Activated CD4-positive, alpha-beta T cell treated with anti-CD3 and anti-CD28 coated beads, Interleukin-2, amount 50 U/mL, for 16 hours (primary cell): ENCODE measurements at places on chromosomes 11 and 22.
A peak's percentile ranks its signal among the peaks of the same experiment; 100 is the strongest.

DNA sequence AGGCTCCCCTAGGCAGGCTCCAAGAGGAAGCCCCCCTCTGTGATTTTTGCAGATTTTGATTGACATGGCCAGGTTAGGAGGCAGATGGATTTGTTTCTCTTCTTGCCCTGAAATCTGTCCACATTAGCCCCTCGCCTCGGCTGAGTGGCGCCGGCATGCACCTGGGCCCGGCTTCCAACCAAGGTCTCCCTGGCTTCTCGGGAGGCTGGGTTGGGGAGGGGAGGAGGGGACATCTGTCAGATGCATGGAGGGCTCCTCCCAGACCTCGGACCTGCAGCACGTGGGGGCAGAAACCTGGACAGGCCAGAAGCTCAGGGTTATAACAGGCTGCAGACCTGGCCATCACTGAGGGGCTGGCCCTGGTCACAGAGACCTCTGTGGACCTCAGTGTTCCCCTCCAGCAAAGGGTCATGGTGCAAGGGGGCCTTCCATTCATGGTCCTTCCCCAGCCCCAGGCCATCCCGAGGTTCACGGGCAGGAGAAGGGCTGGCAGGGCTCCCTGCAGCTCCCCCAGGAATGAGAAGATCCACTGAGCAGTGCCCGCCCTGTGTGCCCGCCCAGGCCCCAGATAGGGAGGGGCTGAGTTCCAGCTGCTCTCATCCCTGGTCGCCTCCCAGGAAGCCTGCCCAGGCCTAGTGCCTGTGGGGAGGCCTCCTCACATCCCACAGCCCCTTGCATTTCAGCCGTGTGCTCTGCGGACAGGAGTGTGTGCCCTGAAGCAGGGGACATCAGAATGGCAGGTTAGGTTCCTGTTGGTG, 747.8 kb downstream of the BRD1 start:
- DNase-seq, result no peak

DNA sequence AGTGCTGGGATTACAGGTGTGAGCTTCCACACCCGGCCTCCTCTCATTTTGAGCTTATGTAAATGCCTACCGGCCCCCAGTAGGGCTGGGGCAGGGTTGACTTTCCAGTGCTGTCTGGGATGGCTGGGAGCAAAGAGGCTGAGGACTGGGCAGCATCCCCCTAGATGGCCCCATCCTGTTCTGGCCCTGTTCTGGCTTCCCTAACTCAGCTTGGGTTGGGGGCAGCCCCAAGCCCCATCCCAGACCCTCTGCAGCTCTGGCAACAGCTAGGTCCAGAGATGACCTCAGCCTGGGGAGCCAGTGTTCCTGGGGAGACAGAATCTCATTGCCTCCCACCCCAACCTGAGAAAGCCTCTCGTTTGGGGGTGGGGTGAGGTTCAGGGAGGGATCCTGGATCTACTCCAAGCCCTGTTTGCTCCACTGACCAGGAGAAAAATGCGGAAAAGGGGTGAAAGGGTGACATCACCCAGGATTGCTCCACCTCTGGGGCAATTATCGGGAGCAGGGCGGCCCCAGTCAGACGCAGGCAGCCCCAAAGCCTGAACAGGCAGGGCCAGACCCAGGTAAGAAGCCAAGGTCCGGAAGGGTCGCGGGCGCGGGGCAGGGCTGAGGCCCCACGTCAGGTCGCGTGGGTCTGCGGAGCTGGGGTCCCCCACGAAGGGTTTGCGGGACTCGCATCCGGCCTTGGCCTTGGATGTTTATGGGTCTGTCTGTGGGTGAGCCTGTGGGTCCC, at the start of gene PNPLA2:
Gene PNPLA2, plus strand, starts transcription at position 519 of the 733 bp plus-strand sequence. CDS start 805 bp downstream, outside the sequence.
- DNase-seq, result no peak

DNA sequence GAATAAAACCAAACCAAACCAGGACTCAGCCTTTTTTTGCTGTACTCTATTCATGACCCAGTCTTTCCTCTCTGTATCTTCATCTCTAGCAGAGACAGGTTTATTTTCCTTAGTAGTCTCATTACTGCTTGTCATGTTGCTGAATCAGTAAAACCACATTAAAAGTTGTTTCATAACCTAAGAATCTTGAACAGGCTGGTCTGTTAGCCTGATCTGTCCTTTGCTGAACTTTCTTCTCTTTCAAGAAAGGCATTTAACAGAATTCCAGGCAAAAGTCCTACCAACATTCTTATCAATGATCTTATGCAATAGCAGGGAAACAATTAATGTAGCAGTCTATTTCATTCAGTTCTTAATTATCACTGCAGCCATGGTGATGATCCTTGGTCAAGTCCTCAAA, 197.7 kb downstream of the CASP12 start:
- DNase-seq, result peak; percentile 25

DNA sequence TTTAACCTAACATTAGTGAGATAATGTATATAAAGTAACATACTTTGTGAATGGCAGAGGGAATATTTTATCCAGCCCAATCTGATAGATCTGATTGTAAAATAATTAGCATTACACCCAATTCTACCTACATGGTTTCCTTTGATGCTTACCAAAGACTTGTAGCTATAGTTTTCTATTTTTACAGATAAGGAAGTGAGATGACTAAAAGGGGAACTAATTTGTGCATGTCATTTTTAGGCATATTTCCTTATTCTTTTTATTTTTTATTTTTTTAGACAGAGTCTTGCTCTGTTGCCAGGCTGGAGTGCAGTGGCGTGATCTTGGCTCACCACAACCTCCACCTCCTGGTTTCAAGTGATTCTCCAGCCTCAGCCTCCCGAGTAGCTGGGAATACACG, 793.7 kb upstream of the LRRC4C start:
- DNase-seq, result no peak

- DNase-seq, result no peak
Observed at GRCh38 chr11:69948256-69949141, 129.3 kb upstream of the FGF3 start.

DNA sequence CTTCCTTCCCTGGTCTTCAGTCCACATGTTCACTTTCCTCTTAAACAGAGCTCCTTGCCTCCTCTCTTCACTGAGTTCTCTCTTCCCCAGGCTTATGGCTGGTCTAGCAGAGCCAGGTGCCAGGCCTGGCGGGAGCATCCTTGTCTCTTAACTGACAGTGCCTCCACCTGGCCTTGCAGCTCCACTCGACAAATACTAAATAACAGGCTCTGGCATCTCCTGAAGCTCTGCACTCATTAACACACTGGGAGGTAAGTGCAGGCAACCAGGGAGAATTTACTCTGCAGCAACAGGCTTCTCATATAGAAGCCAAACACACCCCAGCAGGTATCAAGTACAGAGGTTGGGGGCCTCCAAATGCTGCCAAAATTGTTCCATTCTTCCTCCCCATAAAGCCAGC, 438.1 kb downstream of the SOX6 start:
- DNase-seq, result no peak

- DNase-seq, result no peak
Observed at GRCh38 chr22:19929586-19930550, 11.7 kb upstream of the COMT start.

DNA sequence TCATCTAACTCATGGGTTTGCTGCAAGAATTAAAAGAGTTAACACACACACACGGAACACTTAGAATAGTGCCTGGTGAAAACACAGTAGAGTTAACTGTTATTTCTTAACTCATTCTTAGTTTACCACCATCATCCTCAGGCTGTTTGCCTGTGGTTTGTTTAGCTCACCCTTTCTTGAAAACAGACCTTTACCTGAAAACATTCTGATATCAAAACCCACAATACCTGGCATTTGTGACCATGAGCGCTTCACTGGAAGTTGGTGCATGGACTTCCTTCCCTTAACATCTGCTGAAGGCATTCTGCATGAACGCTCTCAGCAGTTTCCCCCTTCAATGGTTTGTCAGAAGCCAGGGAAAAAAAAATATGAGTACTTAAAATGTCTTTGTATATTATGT, 256.0 kb downstream of the ETS1 start:
- DNase-seq, result no peak

DNA sequence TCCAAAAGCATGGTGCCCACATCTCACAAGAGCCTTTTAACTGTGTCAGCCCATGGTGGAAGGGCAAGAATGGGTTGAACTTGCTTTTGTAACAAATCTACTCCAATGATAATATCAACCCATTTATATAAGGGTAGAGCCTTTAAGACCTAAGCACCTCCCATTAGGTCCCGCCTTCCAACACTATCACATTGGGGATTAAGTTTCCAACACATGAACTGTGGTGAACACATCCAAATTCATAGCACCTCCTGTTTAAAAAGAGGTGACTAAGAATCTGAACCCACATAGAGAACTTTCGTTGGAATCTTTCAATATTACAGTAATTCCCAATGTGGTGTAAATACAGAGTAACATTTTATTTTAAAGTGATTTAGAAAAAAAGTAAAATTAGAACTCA, 9.2 kb upstream of the CNTF start:
- peak; percentile 10 for DNase-seq

DNA sequence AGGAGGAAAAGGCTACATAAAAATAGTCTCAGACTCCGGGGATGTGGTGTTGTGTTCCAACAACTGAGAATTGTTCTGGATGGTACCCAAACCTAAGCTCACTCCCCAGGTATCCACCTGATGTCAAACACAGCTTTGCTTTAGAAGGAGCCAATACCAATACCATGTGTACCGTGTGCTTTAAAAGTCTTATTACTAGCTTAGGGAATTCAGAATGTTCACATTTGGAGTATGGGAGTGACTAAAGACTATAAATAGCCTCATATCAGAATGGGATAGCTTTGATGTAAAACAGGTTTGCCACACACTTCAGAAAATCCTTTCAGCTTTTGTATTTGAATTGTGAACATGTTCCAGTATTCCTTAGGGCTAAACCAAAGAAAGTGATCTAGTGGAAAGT, 248.7 kb upstream of the ARHGAP42 start:
- no peak for DNase-seq

GRCh38 chr11:125916683-125917347, 12.5 kb downstream of the DDX25 start:
- DNase-seq, result no peak

GRCh38 chr11:95653099-95653498, 136.5 kb downstream of the FAM76B start:
- DNase-seq, result no peak

GRCh38 chr11:128965485-128965884, 22.8 kb upstream of the TP53AIP1 start:
- peak; percentile 66 for DNase-seq

GRCh38 chr11:38402063-38402462, 1804.0 kb upstream of the RAG2 start:
- no peak for DNase-seq

GRCh38 chr22:23376256-23376655, 195.9 kb downstream of the BCR start:
- DNase-seq, result peak; percentile 56

- peak; percentile 70 for DNase-seq
Observed at GRCh38 chr22:50326956-50327710, at the start of gene DENND6B. TSS of gene DENND6B (minus strand) at chr22:50327012. CDS start at chr22:50326988, 24 bp downstream.

- DNase-seq, result no peak
Observed at GRCh38 chr11:36048496-36049247, 104.8 kb downstream of the LDLRAD3 start.

DNA sequence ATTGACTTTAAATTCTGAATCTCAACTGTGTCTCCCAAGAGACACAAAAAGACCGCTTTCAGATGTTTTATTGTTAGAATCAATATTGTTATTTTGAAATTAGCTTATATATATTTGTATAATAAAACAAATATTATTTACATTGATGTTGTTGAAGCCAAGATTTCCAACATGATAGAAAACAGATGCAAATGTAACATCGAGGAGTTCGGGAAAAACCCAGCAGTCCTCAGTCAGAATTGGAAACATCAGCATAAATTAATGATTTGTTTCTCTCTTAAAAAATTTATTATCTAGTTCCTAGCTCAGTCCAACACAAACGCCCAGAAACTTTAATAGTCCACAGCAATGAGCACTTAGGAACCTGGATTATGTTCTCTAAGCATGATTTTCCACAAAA, 1330.4 kb downstream of the TBC1D22A start:
- DNase-seq, result no peak

DNA sequence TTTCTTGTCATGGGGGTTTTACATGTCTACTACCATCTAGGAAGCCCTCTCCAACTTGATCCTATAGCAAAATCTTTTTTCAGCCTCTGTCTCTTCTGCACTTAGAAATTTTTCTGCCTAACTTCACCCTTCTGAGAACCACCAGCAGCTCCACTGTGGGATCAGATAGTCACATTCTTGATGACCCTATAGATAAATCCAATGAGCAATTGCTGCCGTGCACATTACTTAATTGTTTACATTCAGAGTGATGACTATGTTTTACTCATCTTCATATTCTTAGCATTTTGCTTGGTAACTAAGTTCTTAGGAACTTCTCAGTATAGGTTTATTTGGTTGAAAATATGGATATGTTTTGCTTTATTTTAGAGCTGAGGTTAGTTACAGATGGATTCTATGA, 12.4 kb upstream of the ETS1 start:
- DNase-seq, result no peak

- DNase-seq, result no peak
Observed at GRCh38 chr22:17257121-17258001, 38.1 kb upstream of the ADA2 start.

GRCh38 chr11:44926036-44926435, 24.6 kb downstream of the TP53I11 start:
- DNase-seq, result no peak

DNA sequence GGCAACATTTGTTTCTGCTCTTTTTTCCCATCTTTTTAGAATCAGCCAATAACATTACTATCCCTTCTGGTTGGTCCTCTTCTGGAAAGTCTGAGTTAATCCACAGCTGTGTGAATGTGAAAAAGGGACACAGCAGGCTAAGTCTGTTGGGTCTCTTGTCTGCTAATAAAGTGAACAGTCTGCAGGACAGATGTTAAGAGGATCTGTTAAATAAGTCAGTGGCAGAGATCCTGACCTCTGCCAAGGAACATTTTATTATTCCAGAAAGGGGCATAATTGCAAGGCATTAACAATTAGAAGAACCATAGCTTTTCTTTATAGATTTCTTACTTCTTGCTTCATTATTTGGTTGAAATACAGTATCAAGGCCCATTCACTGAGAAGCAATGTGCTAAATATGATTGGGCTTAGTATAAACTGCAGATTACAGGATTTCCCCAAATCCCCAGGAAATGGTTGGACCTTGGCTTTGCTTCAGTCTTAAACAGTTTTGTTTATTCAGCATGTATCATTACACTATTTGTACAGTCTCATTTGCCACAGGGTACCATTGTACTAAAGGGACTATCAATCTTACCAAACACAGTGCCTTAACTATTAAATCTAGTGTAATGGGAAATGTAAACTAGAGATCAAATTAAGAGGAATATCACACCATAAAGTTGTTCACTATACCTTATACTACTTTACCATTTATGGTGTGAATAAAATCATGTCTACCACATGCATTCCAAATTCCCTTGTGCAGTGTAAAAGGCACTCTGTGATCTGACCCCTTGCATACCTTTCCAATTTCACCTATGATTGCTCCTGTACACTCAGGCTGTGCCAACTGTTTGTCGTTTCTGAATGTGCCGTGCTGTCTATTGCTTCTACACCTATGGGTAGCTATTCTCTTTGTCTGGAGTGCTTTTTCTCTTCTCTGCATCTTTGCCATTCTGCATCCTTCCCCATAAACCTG, 274.0 kb downstream of the SOX6 start:
- no peak for DNase-seq

- DNase-seq, result no peak
Observed at GRCh38 chr11:46404476-46405017, 13.0 kb upstream of the CHRM4 start.

- no peak for DNase-seq
Observed at GRCh38 chr22:33882991-33883390, 37.3 kb downstream of the LARGE1 start.

- DNase-seq, result peak; percentile 55
Observed at GRCh38 chr11:123640677-123641494, 13.5 kb downstream of the SCN3B start.

- no peak for DNase-seq
Observed at GRCh38 chr22:27199354-27199753, 542.0 kb downstream of the MIAT start.
